NCI-H1417 (cell line): ENCODE measurements at places on chromosomes 7 and 10.

- DNase-seq: no peak
Measured at GRCh38 chr10:1631282-1631681, 106.0 kb downstream of the ADARB2 start.

- DNase-seq: no peak
Measured at GRCh38 chr7:143398616-143399015, 10.0 kb downstream of the EPHA1 start.

- no peak for DNase-seq
Measured at GRCh38 chr10:47024046-47024322, 112.8 kb downstream of the PTPN20 start.

- no peak for DNase-seq
Measured at GRCh38 chr7:28528899-28529298, 116.6 kb downstream of the CREB5 start.

- DNase-seq: no peak
Measured at GRCh38 chr7:131249003-131249402, 78.7 kb upstream of the MKLN1 start.

- DNase-seq: no peak
Measured at GRCh38 chr7:118000480-118001202, 127.4 kb upstream of the CTTNBP2 start.

GRCh38 chr10:48545462-48546145 is 59.3 kb downstream of the ARHGAP22 start:
- no peak for DNase-seq

- peak; percentile 85 for DNase-seq
Measured at GRCh38 chr7:82445271-82445670, 1.7 kb upstream of the CACNA2D1 start.

DNA sequence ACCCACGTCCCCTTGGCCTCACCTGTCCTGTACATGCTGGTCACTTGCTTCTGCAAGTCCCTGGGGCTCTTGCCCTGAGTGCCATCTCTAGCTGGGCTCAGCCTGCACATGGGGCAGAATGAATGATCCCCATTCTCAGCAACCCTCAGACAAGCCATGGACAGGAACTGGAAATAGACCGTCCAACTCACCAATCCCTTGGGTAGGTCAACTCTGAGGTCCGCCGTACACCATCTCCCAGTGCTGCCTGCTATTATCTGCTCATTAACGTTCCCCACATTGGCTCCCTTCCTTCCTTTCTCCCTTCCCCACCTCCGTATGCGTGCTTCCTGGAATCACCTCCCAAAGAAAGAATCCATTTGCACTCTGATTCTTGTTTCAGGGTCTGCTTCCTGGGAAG is 335.0 kb downstream of the SFMBT2 start:
- no peak for DNase-seq

- DNase-seq: no peak
Measured at GRCh38 chr10:106919871-106920282, 244.6 kb downstream of the SORCS1 start.

GRCh38 chr10:12332572-12333379 is 16.6 kb upstream of the CAMK1D start:
- DNase-seq: no peak

GRCh38 chr10:88243836-88244730 is 339.0 kb downstream of the RNLS start:
- DNase-seq: no peak

- no peak for DNase-seq
Measured at GRCh38 chr7:2134740-2135139, 98.0 kb downstream of the MAD1L1 start.
